Cardiac muscle cell (in vitro differentiated cells and primary cell): ENCODE measurements at places on chromosomes 2 and 18. TPM values are rescaled to one million over a fixed set of nuclear protein-coding genes. Genes with fewer than 3 reads are reported as not detected.
A peak's percentile ranks its signal among the peaks of the same experiment; 100 is the strongest.

GRCh38 chr2:69577467-69578197 lies 65.9 kb downstream of the AAK1 start:
- DNase-seq, result no peak

Gene NPAS2
- 0.18 and 0.89 TPM in 2 replicates for total RNA-seq

DNA sequence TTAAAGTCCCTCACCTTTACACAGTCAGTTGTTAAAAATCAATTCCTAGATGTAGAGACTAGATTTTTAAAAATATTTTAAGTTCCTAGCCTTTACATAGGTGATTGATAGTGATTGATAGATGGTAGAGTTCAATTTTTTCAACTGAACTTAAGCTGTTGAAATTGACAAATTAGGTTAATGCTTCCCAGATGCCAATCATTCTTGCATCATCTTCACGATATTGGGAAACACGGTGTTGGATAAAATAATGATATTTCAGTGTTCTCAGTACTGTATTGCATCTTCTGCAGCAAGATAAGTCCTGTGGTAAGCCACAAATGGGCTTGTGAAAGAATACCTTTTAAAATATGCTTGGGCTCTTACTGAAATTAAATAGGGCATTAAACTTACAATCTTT lies 667.6 kb downstream of the STK39 start:
- peak; percentile 4 for DNase-seq

DNA sequence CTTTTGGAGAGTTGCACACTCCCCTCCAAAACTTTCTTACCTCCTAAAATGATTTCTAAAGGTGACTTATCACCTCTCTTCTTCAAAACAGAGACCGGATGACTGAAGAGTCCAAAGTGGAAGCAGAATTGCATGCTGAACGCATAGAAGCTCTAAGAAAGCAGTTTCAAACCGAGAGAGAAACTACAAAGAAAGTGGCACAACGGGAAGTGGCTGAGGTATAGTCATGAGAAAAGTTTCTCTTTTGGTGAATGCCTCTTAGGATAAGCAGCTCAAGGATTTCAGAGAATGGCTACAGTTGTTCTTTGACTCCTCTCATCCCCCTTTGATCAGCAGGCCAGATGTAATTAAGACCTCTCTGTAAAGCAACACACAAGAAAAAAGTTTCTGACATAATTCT lies 73.6 kb downstream of the GTF3C3 start:
- no peak for DNase-seq

DNA sequence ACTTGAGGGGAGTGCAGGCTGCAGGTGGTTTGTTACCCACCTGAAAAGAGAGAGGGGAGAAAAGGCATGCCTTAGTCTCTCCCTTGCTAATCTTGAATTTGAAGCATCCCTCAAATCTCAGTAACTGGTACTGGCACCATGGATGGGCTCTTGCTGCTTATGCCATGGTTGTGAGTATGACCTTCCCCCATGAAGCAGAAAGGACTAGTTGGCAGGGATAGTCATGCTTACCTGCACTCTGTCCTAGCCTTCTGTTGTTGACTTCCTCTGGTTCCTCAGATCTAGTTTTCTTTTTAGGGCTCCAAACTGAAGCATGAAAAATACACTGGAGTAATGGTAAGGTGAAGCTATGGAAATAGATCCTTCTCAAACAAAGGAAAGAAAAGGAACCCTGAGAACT lies 191.2 kb downstream of the SPAG16 start:
- DNase-seq, result peak; percentile 0

DNA sequence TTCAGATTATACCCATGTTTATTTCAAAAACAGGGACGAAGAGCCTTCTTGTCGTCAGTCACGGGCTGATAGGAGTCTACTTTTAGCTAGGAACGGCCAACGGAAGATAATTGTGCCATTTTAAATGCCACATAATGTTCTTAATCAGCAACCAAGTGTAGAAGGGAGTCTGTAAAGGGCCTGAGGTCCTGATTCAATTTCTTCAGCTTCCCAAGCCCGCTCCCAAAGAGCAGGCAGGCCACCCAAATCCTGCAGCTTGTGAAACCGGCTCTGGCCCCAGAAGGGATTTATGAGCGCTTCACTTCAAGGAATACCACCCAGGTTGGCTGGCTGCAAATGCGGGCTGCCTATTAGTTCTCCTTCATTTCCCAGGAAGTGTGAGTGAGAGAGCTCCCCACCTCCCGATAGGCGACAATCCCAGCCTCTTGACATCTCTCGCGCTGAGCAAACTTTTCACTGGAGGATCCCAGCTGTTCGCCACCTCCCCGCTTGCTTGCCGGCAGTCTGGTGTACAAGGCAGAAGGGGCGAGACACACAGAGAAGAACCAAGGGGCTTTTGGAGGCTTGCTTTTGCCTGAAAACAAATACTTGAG lies 272.9 kb downstream of the CDH20 start:
- peak; percentile 70 for DNase-seq

DNA sequence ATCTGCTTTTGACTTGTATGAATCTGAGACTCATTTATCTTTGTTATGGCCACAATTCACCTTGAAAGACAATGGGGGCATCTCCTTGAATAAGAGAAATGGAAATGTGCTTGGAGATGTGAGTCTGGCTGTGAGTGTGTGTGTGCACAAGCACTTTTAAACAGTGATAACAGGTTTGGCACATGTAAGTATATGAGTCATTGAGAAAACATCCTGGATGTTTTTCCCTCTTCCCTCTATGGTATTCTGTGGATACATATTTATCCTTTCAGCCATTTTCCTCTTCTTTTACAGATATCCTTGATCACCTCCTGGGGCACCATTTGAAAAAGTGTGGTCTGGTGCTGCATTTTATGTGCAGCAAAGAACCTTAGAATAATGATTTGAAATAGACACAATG lies 317.3 kb upstream of the THUMPD2 start:
- peak; percentile 70 for DNase-seq

GRCh38 chr2:134852518-134852917 lies 14.1 kb downstream of the ACMSD start:
- DNase-seq, result no peak

Gene ERFE
- total RNA-seq, result 1.5 TPM in 1 of 2 replicates, not detected in the other

DNA sequence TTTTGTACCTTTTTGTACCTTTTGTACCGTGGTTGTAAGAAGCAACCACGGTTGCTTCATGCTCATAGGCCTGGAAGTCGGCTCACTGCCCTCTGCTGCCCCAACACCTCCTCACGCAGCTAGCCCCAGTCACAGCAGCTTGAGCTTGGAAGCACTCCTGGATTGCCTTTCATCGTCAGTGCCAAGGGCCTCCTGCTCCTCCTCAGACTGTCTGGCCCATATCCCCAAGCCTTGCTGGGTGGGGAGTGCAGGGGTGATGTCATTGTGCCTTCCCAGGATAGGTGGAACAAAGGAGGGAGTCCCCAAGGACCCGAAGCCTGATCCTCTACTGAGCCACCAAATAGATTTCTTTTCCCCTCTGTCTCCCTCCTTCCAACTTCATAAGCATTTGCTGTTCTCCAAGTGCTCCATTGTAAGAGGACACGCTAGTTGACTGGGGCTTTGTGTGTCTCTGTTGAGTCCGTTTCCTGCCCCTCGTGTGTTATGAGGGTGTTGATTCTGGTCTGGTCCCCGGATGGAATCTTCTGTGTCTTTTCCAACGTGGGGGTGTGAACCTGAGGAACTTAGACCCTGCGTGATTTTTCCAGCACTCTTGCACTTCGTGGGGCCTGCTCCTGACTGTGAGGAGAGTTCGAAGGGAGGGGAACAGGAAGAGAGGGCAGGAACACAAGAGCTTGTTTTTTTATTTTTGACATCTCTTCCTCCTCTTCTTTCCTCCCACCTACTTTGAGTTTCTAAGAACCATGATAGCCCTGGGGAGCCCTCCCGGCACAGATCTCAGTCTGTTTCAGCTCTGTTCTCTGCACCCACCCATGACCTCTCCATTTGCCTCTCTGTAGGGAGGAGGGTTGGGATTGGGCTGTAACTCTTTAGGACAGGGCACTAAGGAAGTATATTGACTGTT lies 127.2 kb upstream of the EML6 start:
- DNase-seq, result no peak

DNA sequence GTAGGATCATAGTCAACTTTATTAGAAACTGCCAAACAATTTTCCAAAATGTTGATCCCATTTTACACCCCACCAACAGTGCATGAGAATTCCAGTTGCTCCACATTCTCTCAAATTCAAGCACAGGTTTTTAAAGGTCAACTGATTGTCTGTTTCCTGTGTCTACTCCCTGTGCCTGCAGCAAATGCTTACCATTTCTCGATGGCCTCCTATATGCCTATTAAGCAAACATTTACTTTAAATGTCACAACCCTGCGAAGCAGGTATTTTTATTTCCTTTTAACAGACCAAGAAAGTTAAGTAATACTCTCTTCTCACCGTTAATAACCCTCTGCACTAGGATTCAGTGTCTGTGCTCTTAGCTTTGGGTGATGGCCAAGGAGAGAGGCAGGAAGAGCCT lies 163.8 kb upstream of the EPB41L3 start:
- no peak for DNase-seq

DNA sequence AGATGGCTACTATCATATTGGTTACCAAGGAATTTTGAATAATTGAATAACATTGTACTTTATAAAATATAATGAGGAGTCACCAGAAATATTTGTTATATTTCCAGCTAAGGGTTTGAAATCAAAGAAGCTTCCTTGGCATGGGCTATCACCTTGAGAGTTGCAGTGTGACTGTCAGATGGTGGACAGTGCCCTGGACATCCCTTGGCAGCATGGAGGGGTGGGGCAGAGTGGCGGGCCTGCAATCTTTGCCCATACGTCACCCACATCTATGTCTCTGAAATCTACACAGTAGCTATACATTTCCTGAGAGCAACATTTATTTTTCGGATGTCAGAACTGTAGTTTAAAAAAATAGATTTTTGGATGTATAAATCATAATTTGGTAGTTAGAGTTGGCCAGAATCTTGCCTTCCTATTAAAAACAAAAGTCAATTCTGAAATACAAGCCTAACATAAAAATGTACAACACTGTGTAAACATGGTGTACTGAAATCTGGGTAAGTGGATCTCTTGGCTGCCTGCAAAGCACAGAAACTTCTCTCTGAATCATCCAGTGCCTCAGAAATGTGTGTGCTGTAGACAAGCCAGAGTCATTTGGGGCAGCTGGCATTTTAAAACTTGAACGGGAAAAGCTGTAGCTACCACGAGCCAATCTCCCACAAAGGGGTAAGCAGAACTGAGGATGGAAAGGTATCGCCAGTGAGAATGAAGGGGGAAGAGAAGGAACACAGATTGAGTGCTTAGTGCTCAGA lies 124.2 kb upstream of the ARHGAP28 start:
- DNase-seq, result peak; percentile 31

Gene ICA1L
- 8.6 and 17.3 TPM in 2 replicates for total RNA-seq

Gene TUBA4B
- total RNA-seq, result not detected in 2 replicates

GRCh38 chr2:190711069-190711468 lies 62.2 kb downstream of the NAB1 start:
- no peak for DNase-seq

DNA sequence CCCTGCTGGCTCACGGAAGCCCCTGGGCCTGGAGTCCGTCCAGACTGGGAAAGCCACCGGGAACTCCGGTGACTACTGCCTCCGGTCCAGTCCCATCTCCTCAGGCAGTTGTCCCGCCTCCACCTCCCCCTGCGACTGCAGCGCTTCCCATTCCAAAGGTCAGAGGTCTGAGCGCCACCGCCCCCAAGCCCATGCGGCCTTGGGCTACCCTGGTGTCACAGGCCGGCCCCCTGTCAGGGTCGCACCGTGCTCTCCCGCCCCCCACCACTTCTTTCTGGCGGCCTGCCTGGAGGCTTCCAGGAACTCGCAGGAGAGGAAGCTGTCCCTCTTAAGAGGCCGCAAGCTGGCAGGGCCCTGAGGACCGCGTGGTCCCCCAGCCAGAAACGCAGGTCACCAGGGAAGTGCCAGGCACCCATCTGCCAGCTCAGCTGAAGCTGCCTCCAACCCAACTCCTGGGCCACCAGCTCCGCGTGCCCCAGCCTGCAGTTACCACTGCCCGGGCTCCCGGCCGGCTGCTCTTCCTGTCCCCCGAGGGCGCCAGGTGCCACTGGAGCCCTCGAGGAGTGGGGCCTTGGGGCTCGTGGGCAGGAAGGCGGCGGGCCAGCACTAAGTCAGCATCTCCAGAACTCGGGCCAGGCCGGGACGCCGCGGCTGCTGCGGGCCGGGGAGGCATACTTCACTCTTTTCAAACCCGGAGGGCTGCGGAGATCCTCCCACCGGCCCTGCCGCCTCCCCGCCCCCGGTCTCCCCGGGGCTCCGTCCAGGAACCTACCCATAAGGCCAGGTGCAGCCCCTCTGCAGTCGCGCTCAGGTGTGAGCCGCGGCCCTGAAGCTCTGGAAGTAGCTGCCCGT lies 83.3 kb upstream of the POMC start:
- peak; percentile 72 for DNase-seq

GRCh38 chr2:61736953-61737352 lies 116.9 kb downstream of the FAM161A start:
- DNase-seq, result no peak

Gene CREG2
- total RNA-seq, result 4.3 and 4.9 TPM in 2 replicates

- no peak for DNase-seq
These were observed 12.8 kb upstream of the CIB4 start for GRCh38 chr2:26654061-26654340.

DNA sequence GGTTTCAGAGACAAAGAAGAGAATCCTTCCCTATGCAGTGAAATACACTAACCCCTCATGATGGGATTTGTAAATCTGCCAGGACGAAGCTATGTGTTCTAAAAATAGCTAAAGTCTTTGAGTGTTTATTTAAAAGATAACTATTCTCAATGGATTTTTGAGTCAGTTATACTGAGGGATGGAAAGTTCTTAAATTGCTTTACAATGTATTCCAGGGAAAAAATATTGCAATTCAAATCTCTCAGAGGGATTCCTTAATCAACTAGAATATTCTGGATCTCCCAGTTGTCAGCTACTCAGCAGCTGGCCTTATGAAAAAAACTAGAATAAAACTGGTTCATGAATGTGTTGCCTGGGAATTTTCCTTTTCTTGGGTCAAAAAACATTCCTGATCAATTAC lies 312.4 kb downstream of the PLCL1 start:
- peak; percentile 44 for DNase-seq

Gene CNGA3
- total RNA-seq, result 0.04 TPM in 1 of 2 replicates, not detected in the other

GRCh38 chr2:86033751-86034692 lies 71.7 kb downstream of the POLR1A start:
- peak; percentile 63 for DNase-seq

DNA sequence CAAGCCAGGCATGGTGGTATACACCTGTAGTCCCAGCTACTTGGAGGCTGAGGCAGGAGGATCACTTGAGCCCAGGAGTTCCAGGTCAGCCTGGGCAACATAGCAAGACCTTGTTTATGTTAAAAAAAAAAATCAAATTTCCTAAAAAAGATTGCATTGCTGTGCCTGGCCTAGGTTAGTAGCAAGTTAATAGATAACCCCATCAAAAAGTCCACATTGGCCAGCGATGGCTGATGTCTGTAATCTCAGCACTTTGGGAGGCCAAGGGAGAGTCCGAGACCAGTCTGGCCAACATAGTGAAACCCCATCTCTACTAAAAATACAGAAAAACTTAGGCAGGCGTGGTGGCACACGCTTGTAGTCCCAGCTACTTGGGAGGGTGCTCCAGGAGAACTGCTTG lies 38.7 kb downstream of the PARD6G start:
- DNase-seq, result no peak

DNA sequence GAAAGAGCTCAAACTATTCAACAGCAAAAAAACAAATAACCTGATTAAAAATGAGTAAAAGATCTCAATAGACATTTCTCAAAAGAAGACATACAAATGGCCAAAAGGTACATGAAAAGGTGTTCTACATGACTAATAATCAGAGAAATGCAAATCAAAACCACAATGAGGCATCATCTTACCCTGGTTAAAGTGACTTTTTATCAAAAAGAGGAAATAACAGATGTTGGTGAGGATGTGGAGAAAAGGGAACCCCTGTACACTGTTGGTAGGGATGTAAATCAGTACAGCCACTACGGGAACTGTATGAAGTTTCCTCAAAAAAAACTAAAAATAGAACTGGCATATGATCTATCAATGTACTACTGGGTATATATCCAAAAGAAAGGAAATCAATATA lies 39.8 kb upstream of the TMEM163 start:
- DNase-seq, result no peak
